ENCODE measurements at places on chromosomes 6 and 20.

GRCh38 chr6:85300581-85300980, 149.3 kb upstream of the NT5E start:
- DNase-seq = no peak

GRCh38 chr20:50126662-50127061, 13.7 kb upstream of the UBE2V1 start:
- no peak for DNase-seq

GRCh38 chr6:130366107-130367005, 539 bp downstream of the TMEM200A start:
- DNase-seq = peak; percentile 73

DNA sequence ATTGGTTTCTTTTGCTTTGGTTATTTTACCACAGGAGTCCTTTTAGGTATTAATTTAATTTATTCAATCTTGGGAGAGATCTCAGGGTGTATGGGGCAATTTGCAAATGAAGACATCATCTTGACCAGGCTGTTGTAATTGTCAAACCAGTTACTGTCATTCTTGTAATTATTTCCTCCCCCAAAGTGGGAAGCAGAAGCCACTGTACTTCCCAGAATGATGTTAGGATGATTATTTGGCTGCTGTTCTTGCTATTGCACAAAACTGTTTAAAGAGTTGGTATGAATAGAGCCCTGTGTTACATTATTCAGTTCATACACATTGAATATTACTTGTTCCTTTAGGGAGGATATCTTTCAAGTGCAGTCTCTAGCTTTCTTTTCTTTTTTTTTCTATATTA, 1.7 kb downstream of the TAAR6 start:
- DNase-seq = no peak

DNA sequence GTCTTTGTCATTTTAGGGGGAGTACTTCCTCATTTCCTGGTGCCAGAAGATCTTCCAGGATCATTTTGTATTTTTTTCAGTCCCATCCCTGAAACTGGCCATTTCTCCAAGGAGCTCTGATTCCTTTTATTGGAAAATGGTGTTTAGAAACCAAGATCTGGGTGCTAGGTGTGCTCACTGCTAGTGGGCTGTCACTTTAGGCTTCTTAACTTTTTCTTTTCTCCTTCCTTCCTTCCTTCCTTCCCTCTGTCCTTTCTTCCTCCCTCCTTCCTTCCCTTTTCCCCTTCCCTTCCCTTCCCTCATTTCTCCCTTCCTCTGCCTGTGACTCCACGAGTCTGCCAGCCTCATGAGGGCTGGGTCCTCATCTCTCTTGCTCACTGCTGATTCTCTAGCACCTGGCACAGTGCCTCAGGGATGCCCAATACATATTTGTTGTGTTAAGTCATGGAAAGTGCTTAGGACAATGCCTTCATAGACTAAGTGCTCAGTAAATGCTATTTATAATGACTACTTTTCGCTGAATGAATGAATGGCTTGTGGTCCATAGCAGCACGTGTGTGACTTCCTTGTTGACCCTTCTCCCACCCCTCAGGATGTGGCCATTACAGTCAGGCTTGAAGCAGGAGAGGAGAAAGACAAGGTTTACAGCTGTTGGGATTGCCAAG, 36.9 kb downstream of the APCDD1L start:
- DNase-seq = no peak
